Activated CD4-positive, alpha-beta T cell treated with anti-CD3 and anti-CD28 coated beads, Interleukin-10, Interleukin-2, amounts not matched to agents 100 ng/mL and 50 ng/mL, durations not matched to agents 16 hours and 8 hours (primary cell): ENCODE measurements at places on chromosomes 7 and 10.

- DNase-seq = no peak
Measured at GRCh38 chr7:46127814-46128213, 206.7 kb upstream of the IGFBP3 start.

- DNase-seq = no peak
Measured at GRCh38 chr10:70898687-70899086, 10.3 kb upstream of the PCBD1 start.

GRCh38 chr10:6578251-6578771, 1.8 kb downstream of the PRKCQ start:
- DNase-seq = peak; percentile 64

DNA sequence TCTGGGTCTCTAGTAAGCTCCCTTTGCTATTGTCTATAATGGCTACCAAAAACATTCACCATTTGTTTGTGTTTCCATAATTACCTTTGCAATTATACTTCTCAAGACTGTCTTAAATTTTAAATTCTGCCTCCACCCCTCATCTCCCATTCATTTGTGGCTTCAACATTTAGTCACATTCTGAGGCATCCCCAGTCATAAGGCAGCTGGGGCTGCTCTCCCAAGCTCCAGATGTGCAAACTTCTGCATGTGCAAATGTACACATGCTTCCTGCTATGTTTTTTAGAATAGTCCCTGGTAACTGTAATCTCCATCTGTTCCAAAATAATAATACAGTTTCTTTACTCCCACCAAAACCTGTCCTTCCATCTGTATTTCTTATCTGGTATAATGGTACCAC, 97.3 kb downstream of the CDK6 start:
- DNase-seq = peak; percentile 49

- no peak for DNase-seq
Measured at GRCh38 chr10:79102498-79102874, 33.7 kb downstream of the ZMIZ1 start.

DNA sequence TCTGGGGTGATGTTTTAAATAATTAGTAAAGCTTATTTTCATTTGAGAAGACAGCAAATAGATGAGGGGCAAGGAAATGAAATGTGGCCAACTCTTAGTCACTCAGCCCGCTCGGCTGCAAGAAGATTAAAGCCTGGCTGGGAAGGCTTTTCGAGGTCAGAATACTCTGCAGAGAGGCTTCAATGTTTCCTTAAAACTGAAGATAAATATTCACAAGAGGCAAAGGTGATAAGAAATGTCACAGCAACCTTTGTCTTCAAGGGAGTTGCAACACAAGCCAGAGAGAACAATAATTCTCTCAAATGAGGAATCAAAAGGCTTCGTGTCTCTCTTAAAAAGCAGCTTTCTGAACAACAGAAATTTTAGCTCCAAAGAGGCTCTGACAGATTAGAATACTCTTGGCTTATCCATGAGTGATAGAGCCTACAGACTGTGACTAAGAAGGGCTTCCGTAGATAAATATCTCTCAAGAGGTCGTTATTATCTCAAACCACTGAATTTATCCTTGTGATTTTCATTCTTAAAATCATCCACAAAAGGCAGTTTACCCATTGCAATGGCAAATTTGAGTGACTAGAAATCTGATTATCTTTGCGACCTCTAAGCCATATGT, 92.5 kb downstream of the KLF6 start:
- no peak for DNase-seq

DNA sequence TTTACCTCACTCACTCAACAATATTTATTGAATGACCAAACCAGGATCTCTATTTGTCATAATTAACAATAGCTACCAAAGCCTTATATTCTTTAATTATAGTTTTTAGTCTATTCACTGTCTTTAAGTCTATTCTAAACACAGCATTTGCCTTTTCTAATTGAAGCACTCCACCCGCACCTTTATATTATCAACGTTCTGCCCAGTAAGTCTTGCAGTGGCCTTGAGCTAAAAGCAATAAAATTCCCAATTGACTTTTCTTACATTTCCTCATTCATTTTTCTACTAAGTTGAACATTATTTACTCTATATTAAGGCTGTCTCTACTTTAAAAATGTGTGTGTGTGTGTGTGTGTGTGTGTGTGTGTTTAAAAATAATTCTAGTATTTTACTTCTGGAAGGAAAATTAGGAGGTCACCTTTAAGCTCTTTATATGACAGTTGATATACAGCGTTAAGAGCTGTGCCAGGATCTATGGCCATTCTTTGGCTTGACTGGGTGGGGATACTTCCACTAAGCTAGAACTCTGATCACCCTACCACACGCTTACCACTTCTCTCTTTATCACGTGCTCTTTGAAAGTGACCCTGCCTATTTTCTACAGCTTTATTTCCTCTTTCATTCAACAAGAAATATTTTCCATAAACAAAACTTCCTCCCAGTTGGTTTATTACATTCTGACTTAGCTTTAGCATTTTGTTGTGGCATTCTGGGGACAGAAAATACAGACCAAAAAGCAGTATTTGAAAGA, 8.8 kb downstream of the PAPSS2 start:
- DNase-seq = no peak

DNA sequence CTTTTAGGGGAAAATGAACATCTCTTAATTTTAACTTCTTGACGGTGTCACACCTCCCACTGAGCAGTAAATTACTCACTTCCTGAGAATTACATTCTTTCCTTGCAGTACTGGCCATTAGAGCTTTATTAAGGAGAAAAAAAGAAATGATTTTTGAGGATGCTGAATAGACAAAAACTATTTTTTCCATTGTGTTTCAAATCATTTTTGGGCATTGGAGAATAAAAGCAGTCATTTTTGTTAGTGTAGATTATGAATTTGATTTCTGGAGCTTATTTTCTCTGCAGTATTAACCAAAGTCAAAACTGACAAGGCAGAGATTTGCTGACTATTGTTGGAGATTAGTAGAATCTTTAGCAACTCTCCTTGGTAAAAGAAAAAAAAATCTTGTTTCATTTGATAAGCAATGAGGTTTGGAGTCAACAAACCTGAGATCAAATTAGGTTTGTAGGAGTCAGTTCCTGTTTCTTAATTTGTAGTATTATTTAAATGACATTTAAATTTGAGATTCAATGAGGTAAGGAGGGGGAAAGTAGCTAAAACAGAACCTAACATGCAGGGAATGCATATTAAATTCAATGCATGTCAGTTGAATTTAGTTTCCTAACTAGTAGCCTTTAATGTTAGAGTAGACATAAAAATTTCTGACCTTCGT, 70.6 kb downstream of the AP3M1 start:
- peak; percentile 33 for DNase-seq
